ENCODE measurements at places on chromosomes 7 and 10.

GRCh38 chr10:86684331-86685097 lies 16.2 kb downstream of the LDB3 start:
- DNase-seq, result no peak

DNA sequence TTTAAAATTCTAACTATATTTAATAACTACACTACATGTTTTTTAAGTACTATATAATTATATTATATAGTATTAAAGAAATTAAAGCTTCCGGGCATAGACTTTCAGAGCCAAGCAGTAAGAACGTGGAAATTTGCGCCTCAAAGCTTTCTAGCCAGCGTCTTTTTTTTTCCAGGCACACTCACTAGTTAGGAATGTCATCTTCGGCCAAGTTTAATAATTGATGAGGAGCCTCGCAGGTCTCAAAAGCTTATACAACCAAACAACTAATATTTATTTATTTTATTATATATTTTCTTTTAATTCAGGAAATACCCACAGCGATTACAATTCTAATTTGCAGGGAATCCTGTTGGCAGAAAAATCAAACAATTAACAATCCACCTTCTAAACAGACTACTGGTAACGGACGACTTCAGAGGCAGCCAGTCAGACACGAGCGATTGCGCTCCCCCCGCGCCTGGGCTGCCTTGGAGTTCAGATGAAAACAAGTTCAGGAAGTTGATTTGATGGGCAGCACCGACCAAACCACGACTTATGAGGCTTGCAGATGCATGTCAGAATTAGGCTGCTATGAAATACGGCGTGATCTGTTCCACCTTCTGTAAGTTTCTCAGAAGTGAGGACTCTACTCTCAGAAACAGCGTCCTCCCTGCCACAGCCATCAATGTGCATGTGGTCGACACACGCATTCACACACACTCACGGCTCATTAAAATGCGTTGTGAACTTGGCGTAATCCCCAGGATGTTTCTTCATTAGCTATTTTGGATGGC lies 431.8 kb upstream of the MGMT start:
- DNase-seq, result no peak

GRCh38 chr7:45178241-45179225 lies 20.9 kb downstream of the RAMP3 start:
- DNase-seq, result no peak

DNA sequence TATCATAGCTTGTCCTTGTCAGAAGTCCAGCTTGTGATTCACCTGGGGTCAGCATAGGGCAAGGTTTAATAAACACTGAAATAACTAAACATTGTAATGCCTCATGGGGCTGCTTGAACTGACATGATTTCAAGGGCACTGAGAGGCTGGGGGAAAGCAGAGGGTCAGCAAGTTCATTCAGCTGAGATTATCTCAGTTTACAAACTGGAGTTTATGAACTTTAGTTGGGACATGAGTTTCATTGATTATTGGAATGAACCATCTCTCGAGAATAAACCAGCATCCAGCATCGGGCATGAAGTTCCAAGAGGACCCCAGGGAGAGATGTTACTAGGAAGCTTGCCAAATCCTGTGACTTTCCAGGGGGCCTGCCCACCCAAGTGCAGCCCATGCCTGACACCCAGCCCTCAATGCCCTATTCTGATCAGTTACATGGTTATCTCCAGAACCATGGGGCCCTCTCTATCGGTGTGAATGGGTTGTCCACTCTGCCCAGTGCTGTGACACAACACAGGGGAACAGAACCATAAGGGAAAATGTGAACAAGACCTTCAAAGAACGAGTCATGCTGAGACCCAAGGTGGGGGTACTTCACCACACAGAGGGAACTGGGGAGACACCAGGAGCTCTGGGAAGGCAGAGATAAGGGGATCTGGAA lies 7.9 kb upstream of the CYP3A7 start:
- DNase-seq, result no peak

DNA sequence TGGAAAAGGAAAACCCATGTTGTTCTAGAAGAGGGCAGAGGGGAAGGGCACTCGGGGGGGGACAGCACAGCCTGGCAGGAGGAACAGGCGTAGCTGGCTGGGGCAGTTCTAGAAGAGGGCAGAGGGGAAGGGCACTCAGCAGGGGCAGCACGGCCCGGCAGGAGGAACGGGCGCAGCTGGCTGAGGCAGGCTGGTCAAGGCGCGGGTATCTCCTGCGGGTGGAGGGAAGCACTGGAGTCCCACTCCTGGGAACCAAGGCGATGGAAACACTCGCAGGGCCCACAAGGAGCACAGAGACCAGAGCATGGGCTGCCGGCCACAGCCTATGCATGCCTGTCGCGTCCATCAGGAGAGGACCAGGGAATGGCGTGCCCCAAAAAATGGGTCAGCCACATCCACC lies 36.7 kb downstream of the PAPOLB start:
- DNase-seq, result no peak

- DNase-seq, result no peak
These were observed 3.8 kb upstream of the KAT6B start for GRCh38 chr10:74822521-74823089.

DNA sequence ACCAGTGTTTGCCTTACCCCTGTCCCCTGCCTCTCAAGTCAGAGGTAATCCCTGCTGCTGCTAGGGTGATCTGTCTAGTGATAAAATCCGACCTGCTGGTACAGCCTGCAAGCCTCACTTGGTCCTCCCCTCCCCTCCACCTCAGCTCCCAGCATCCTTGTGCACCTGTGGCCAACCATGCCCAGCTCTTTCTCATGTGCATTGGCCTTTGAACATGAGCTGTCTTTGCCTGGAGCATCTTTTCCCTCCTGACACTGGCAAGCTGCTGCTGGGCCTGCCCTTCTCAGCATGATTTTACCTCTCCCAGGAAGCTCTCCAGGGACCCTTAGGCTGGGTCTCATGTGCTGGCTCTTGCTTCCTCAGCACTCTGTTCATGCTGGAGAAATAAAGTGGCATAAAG lies 51.3 kb upstream of the CXCL12 start:
- DNase-seq, result no peak

- no peak for DNase-seq
These were observed 32.2 kb upstream of the PPP1R9A start for GRCh38 chr7:94875201-94875600.
